Myocyte (in vitro differentiated cells): ENCODE measurements at places on chromosomes 12 and 14.

- DNase-seq = peak; percentile 22
Observed at GRCh38 chr12:88036353-88036965, 7.3 kb upstream of the C12orf50 start.

- no peak for DNase-seq
Observed at GRCh38 chr12:100545092-100545491, 28.4 kb upstream of the GAS2L3 start.

DNA sequence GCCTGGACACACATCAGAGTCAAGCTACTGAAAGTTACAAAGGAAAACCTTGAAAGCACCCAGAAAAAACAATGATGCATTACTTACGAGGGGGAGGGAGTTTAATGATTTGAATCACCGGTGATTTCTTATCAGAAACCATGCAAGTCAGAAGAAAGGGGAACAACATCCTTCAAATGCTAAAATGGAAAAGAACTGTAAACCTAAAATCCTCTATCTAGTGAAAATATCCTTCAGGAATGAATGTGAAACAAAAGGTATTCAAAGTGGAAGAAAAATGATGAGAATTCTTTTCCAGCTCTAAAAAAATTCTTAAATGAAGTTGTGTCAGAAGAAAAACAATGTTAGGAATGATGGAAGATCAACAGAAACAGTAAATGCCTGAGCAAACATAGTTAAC lies 16.8 kb downstream of the SCAF11 start:
- no peak for DNase-seq

DNA sequence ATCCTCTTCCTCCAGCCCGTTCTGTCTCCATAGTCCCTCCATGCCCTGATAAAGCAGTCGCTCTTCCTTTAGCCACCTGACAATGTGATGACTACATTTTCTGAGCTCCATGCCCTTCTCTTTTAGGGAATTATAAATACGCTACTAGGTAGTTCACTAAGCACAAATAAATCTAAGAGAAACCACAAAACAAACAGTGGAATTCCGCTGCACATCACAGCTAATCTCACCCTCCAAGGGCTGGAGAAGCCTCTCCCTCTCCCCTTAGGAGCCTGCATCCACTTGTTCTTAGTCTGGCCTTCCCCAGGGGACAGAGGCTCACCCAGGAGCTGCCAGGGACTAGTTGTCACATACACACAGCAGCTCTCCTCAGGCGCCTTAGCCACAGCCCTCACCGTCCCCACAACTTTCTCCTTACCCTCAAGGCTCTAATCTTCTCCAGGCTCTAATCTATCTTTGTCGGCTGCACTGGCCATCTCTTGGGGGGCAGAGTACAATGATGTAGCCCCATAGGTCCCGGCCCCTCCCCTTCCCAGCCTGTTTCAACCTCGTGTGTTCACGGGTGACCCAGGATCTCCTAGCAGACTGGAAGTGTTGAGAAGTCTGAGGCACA lies 55.9 kb upstream of the GPR68 start:
- DNase-seq = no peak

- peak; percentile 99 for DNase-seq
Observed at GRCh38 chr12:110266980-110267620, 13.9 kb upstream of the ATP2A2 start.

GRCh38 chr12:52944683-52945388 lies 4.1 kb upstream of the KRT18 start:
- DNase-seq = no peak

DNA sequence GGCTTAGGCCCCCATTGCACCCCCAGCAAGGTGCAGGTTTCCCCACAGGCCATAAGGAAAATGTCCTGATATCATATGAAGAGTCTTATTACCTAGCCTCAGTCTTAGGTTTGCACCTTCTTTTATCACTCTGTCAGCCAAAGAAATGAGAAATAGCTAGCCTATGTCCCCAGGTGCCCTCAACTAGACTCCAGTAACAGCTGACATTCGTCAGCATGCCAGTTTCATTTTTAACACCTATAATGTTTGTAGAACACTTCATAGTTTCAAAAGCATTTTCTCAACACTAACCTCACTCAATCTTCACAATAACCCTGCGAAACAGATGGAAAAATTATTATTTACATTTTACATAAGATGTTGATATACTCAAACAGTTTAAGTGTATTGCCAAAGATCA lies 24.0 kb upstream of the OR10P1 start:
- no peak for DNase-seq

- DNase-seq = no peak
Observed at GRCh38 chr12:52137746-52138145, 54.1 kb downstream of the KRT80 start.

GRCh38 chr12:131897875-131898274 lies 3.5 kb downstream of the ULK1 start:
- no peak for DNase-seq

GRCh38 chr12:78863482-78864402 lies 832 bp upstream of the SYT1 start:
- peak; percentile 57 for DNase-seq

- DNase-seq = peak; percentile 72
Observed at GRCh38 chr12:2856051-2856450, 788 bp downstream of the TEX52 start.

DNA sequence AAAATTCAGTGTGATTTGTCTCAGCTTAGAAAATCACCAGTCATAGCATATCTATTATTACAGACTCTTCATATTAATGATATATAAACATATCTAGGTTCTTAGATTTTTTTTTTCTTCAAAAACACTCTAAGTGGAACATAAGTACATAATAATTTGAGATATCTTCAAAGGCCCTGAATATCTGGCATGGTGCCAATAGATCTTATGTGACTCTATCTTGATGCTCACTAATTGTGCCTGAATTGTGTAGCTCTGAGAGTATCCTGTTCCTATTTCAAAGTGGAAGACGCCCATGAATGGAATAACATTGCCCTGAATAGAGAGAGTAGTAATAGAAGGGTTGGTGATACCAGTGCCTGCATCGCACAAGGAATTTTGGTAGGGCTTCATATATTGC lies 1312.7 kb upstream of the USP15 start:
- DNase-seq = peak; percentile 5

DNA sequence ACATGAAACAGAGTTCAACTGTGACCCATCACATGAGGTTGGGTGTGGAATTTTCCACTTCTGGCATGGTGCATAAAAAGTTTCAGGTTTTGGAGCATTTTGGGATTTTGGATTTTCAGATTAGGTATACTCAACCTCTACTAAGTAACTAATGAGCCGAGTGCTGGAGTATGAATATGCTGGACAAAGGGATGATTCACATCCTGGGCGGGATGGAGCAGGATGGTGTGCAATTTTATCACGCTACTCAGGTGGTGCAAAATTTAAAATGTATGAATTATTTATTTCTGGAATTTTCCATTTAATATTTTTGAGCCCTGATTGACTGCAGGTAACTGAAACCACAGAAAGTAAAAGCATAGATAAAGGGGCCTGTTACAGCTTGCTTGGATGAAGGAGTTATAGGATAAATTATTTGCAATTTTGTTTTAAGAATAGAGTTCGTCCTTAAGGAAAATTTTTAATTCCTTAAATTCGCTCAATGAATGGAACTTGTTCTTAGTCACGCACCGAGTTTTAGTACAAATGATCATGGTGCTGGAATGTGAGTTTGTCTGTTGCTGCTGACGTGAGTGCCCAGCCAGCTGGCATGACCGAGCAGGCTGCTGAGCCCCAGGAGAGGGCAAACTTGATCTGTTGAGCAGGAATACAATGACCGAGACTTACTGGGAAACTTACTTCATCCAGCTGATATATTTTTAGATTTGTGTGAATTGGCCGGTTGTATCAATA lies 176.3 kb downstream of the ESR2 start:
- DNase-seq = peak; percentile 95

DNA sequence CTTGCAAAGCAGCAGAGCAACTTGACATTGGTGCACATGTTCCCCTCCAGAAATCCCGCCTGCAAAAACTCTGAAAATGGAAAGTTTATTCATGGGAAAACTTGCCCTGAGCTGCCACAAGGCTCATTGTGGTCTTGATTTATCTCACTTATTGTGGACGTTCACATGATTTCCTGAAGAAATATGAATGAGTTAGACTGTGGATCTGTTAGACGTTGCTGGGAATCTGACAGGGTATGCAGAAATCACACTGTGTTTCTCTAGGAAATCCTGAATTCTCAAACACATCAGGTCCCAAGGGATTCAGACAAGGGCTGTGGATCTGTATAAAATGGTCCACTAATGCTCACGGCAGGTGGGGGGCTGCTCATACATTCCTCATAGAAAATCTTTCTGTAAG lies 72.2 kb downstream of the EID3 start:
- no peak for DNase-seq

DNA sequence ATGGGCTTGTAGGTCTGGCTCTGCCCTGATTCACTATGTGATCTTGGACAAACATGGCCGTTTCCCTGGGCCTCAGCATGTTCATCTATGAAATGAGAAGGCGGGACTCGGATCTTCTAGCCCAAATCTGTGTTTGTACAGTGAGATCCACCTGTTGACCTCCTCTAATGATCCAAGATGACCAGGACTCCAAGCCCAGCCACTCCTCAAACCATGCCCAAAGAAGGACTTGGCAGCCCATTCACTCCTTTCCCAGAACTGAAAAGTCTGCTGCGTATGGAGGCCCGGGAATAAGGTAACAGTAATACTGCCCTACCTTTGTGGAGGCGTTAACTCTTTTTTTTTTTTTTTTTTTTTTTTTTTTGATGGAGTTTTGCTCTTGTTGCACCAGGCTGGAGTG lies 39.9 kb downstream of the APPL2 start:
- no peak for DNase-seq

- DNase-seq = no peak
Observed at GRCh38 chr12:12627308-12627827, 15.7 kb downstream of the CREBL2 start.

GRCh38 chr14:80805136-80805535 lies 136.4 kb downstream of the CEP128 start:
- DNase-seq = no peak

GRCh38 chr14:23604675-23605170 lies 26.1 kb upstream of the JPH4 start:
- no peak for DNase-seq

DNA sequence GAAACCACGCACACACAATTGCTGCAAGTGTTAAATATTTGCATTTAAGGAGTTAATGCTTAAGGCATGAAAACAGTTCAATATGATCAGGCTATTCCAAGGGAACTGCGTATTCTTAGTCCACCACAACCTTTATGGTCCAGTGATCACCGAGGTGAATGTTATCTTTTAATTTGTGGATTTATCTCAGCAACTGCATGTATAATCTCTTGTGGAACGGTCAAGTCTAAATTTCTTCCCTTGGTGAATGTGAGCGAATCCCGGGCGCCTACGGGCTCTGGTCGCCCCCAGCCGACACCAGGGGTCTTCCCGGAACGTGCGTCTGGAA lies 999 bp upstream of the AK7 start:
- no peak for DNase-seq

- no peak for DNase-seq
Observed at GRCh38 chr12:107807471-107808150, 33.1 kb downstream of the ASCL4 start.

DNA sequence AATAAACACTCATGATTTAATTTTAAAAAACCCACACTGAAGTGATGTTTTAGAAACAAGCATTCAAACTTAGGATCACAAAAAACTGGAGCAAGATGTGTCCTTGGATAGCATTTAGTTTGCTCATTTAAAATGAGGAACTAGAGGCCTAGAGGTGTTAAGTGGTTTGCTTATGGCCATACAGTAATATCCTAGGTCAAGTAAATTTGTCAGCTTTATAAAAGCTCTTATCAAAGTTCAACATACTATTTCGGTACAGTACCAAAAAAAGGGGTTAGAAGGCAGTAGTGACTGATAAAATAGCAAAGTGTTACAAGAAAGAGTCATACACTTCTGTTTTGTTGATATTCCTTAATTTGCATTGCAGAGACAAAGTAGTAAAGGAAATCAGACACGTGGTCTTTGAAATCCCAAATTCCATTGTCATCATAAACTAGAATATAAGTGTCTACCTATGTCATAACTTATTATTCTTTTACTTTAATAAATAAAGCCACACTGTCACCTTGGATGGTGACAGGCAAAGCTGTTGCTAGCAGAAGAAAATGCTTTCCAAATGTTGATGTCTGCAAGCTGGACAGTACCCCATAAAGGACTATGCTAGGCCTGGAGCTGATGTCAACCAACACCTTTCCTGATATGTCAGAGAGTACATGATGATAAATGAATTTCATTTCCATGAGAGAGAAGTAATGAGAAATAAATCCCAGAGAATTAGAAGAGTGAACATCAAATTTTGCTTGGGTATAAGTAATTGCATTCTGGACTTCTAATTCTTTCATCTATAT lies 17.6 kb upstream of the SRP54 start:
- no peak for DNase-seq

- DNase-seq = no peak
Observed at GRCh38 chr14:52948836-52949235, 2.0 kb downstream of the FERMT2 start.

GRCh38 chr14:28763751-28764256 lies 2.8 kb upstream of the FOXG1 start:
- no peak for DNase-seq

DNA sequence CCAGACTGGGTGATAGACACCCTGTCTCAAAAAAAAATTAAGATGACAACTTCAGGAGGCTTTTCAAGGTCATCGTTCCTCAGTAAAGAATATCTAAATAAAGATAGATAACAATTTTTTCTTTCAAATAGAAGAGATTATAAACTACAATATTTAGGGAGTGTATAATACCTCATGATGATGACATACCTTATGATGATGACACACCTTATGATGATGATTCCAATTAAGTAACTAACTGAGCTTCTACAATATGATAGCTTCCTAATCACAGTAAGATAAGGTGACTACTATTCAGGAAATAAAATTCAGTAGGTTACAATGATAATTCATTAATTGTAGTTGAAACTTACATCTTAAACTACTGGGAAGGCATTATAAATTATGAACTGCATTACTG lies 40.4 kb downstream of the KITLG start:
- no peak for DNase-seq

DNA sequence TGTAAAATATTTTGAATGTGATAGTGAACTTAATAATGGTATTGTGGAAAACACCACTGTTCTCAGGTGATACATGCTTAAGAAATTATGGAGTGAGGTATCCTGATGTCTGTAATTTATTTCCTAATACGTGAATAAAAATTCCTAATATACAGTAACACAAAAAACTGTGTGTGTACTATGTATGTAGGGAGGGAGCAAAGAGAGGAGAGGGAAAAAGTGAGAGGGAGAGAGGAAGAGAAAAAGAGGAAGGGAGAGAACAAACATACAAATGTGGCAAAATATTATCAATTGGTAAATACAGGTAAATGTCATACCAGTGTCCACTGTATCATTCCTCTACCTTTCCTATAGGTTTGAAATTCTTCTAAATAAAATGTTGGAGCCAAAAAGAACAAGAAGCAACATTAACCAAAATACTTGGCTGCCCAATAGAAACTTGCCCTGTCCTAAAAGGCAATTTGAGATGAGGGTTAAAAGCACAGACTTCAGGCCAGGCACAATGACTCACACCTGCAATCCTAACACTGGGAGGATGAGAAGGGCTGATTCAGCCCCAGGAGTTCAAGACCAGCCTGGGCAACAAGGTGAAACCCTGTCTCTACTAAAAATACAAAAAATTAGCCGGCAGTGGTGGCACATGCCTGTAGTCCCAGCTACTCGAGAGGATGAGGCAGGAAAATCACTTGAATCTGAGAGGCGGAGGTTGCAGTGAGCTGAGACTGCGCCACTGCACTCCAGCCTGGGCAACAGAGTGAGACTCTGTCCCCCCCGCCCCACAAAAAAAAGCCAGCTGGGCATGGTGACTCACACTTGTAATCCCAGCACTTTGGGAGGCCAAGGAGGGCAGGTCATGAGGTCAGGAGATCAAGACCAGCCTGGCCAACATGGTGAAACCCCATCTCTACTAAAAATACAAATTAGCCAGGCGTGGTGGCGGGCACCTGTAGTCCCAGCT lies 14.5 kb downstream of the R3HDM2 start:
- DNase-seq = peak; percentile 14
